Activated CD4-positive, alpha-beta T cell treated with anti-CD3 and anti-CD28 coated beads, Interleukin-10, Interleukin-2, amounts not matched to agents 100 ng/mL and 50 ng/mL, durations not matched to agents 16 hours and 8 hours (primary cell): ENCODE measurements at places on chromosomes 3 and 15.

- no peak for DNase-seq
Observed at GRCh38 chr15:45551676-45552075, 29.1 kb upstream of the SLC30A4 start.

DNA sequence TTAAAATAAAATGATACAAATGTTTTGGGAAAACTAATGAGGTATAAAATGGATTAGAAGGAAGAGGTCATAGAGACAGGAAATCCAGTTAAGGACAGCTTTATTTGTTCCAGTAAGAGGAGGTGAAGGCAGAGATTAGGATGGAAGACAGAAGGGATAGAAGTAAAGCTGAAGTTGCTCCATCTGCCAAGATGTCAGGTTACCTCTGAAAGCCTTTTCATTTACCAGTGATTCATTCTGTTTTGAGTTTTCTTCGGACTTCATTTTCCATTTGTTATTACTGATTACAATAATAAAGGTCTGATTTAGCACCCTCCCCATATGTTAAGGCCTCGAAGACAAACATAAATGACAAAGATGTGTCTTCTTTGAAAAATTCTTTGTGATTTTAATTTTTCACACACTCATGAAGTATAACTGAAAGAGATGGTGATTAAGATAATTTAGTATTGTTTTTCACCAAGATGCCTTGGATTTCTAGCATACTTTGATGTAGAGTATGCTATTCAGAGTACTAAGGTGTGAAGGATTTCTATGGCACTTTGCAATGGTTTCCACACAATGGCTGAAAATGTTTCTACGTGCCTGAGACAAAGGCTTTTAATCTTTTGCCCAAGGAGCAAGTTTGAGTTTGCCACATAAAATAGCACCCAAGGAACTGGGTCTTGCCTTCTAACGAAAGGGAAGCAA, 75.4 kb upstream of the PLAAT1 start:
- no peak for DNase-seq

DNA sequence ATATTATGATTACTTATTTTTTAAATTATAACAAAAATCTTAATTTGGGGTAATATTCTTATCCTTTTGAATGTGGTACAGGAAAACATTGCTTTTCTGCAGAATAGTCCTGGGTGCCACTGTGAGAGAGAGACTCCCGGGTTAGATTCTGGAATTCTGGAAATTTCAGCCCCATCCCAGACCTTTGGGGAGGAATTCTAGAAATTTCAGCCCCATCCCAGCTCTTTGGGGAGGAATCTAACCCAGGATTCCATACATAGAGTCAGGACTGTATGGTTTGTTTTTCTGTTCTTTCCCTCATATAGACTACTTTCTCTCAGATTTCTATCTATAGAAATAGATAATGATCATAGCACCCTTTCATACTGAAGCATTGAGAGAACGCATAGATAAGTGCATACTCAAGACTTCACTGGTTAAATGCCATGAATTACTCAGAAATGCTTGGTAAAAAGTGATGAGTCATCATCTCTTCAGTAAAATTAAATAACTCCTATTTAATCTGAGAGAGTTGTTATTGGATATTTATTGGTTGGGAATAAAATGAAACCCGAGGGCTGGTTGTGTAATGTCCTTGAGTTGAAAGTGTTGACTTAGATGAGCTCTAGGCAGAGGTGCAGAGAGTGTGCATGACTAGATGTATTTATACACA, 8.3 kb downstream of the EIF2AK4 start:
- DNase-seq: peak; percentile 36

- DNase-seq: peak; percentile 50
Observed at GRCh38 chr15:95503640-95504225, 826.8 kb upstream of the NR2F2 start.

DNA sequence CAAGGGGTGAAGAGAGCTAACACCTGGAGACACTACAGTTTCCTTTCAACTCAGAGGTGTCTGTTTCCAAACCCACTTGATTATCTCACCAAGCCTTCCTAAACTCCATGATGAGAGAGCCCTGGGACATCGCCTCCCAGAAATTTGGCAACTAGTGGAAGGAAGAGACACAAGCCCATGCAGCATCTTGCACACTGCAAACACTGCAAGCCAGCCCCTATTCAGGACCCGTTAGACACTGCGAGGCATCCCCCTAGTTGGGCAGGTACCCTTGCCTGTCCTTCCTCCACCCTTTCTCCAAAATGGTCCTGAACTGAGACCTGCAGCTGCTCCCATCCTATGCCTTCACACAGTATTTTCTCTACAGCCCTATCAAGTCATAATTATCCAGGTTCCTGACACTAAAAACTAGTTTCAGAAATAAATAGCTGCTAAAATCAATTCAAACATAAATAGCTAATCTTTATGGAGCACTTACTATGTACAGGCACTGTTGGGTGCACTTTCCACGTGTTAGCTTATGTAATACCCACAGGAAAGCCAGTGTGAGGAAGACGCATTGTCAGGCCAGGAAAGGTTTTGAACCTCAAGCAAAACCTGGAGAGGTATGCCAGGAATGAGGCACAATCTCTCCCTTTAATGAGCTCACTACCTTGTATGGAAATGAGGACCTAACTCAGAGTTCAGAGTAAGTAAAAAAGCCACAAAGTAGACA, 2.8 kb downstream of the MAGI1 start:
- no peak for DNase-seq

DNA sequence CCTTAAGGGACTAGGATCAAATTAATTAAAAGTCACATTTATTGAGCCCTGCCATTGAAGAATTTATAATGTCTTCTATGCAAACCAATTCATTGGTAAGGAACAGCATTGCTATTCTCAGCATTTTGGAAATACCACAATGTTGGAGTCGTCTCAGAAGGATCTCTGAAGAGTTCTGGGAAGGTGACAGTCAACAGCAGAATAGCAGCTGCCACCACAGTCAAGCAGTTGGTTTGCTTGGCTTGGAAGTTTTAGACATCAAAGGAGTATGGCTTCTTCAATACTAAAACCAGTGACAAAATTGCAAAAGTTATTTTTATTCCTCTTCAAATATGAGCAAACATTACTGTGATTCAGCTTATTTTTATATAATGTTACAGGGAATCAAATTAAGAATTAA, 167.9 kb downstream of the CNTN4 start:
- no peak for DNase-seq

GRCh38 chr3:17631609-17632008, 110.8 kb downstream of the TBC1D5 start:
- DNase-seq: no peak

DNA sequence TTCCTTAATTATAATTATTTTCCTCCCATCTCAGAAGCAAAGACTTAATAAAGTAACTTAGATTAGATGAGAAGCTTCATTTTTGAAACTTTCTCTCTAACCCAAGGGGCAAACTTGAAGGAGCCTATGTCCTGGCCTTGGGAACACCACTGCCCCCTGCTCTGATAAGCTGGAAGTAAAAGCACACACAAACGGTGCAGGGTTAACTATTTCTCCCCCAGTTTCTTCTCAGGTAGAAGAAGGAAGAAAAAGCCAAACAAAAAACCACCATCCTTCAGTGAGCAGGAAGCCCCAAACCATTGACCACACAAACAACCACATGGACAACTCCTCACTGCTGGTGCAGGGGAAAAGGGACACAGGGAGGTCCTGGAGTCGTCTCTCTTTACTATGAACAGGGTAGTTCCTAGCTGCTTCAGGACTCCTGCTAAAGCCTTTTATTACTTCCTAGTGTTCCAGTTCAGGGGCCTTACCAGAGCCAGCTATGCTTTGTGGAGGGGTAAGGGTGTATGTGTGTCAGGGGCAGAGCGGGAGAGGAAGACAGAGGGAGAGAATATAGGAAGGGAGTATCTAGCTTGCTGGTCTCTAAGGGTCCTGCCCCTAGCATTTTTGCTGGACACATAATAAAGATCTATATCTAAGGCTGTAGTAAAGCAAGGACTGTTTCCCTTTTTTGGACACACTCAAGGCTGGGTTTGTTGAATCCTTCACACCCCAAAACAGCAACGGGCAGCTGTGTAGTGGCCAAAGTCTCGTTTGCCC, 94.0 kb upstream of the UMPS start:
- no peak for DNase-seq

DNA sequence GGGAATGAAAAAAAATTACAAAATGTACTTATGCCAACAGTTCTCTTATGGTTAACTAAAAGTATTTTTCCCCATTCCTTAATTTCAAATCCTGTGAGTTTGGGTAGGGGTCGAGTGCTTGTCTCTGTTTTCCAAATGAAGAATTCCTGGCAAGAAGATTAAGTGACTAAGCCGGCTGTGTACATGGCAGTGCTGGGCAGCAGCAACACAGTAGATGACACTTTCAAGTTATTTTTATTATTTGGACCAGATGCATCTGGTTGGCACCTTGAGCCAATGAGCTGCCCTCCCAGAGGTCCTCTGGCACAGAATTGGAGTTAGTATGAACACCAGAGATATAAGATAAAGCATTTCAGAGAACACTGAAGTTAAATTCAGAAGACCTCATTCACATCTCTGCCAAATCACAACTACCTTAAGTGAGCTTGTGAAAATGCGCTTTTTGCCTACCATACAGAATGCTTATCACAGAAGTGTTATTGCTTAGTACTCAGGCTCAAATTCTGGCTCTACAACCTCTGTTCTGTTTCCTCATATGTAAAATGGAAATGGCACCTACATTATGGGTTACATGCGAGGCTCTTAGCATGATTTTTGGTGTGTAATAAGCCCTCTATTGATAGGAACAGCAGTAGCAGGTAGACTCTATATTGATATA, 256.9 kb downstream of the UBE2E2 start:
- no peak for DNase-seq

- DNase-seq: no peak
Observed at GRCh38 chr3:43307226-43307625, 20.9 kb downstream of the SNRK start.

GRCh38 chr3:12143949-12144504, 14.7 kb downstream of the TIMP4 start:
- no peak for DNase-seq

- no peak for DNase-seq
Observed at GRCh38 chr3:72133329-72134011, 348.5 kb upstream of the PROK2 start.

DNA sequence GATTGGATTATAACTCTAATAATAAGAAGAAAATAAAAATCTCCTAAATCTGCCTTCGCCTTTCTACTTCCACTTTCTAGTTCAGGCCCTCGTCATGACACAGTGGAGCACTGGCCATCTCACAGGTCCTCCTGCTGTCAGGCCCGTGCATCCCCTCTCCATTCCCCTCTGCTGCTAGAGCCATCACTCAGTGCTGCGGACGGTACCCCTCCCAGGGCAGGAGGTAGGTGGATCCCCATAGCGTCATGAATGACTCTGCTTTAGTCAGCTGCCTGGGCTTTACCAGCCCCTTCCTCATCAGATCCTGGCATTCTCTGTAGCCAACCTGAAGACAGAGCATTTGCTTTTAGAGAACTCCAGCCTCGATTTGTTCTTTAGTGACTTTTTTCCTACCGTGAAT, 12.0 kb upstream of the PPP1R2 start:
- DNase-seq: no peak

DNA sequence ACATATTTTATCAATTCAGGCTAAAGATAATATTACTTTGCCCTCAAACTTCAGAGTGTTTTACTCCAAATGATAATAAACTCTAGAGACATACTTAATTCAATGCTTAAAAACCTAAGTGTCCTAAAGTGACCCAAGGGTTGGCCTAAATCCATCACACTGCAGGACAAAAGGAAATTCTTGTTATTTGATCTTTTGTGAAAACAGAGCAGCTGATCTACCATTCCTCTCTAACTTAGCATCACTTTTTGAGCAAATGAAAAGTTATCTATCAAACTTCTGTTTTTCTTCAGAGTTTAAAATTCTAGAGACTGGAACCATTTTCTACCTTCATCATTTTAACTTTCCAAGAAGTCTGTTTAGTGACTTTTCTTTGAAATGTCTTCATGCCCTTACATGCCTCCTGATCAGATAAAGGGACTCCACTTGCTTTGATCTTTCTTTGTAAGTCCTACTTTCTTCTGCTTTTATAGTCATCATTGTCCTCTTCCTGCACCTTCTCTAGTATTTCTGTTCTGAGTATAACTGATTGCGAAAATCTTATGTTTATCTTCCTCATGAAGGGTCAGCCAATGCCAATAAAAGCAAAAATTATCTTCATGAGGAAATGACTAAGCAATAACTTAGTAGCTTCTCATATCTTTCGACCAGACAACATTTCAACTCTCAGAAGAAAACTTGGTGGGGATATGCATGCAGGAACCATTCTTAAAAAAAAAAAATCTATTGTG, 378.7 kb upstream of the TGFBR2 start:
- DNase-seq: peak; percentile 54

- DNase-seq: no peak
Observed at GRCh38 chr15:83489690-83490089, 42.5 kb downstream of the SH3GL3 start.

GRCh38 chr3:126450219-126450618, 25.5 kb downstream of the ZXDC start:
- no peak for DNase-seq

DNA sequence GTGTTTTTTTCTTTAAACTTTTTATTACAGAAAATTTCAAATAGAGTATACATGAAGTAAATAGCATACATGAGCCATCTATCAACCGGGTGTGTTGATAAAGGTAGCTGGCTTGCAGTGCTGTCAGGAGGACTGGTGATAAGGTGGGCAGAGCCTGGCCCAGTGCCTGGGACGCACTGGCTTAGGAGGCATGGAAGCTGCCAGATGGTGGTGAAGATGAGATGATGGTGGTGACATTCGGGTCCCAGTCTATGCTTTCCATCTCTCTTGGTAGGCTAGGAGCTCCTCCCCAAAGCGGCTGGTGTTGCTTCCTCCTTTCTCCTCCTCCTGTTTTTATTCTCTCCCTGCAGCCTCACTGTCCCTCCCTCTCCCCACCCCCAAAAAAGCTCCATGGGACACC, 101.7 kb downstream of the ADCY5 start:
- DNase-seq: no peak

DNA sequence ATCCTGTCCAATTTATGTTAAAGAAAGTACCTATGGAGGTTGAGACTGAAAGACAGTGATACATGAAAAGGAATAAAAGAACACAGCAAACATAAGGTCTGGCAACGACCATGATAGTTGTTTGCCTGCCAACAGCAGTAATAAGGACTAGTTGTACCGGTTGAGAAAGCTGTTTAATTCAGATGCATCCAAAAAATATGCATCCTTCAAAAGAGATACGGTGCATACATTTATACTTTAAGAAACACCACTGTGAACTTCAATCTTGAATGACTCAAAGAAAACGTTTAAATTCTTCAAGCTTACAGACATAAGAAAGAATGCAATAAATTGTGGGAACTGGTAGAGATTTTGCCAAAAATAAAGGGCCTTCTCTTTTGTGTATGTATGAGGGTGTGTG, 492.1 kb downstream of the NLGN1 start:
- no peak for DNase-seq
